ENCODE measurements at places on chromosomes 1 and 21. TPM values are rescaled to one million over a fixed set of nuclear protein-coding genes. Genes with fewer than 3 reads are reported as not detected.

Gene HMCN1
- total RNA-seq = 18.7 TPM

Gene DPM3
- 50.7 TPM for total RNA-seq

Gene WNT3A
- not detected for total RNA-seq

Gene MATN1
- total RNA-seq = not detected

GRCh38 chr1:237959838-237960237 is 69.1 kb upstream of the ZP4 start:
- no peak overlapping the region for H3K4me3 ChIP-seq
- H3K27ac ChIP-seq = no peak overlapping the region
- no peaks in the 10 kb centered on the region for H3K36me3 ChIP-seq
- DNase-seq = no peak
- no peaks in the 10 kb centered on the region for H3K27me3 ChIP-seq

- H3K27me3 ChIP-seq = peaks cover 67% of the 10 kb centered on the region
- no peak for DNase-seq
- no peaks in the 10 kb centered on the region for H3K4me1 ChIP-seq
- H3K36me3 ChIP-seq = no peaks in the 10 kb centered on the region
- H3K4me3 ChIP-seq = no peak overlapping the region
Observed at GRCh38 chr1:44501047-44501890, 96.2 kb downstream of the RNF220 start.

- H3K36me3 ChIP-seq = no peaks in the 10 kb centered on the region
- DNase-seq = no peak
- no peaks in the 10 kb centered on the region for H3K4me1 ChIP-seq
- peaks cover 28% of the 10 kb centered on the region for H3K27me3 ChIP-seq
- H3K27ac ChIP-seq = no peak overlapping the region
Observed at GRCh38 chr1:111392460-111392945, 35.0 kb downstream of the OVGP1 start.

- no peak overlapping the region for H3K4me3 ChIP-seq
- no peaks in the 10 kb centered on the region for H3K27me3 ChIP-seq
- H3K27ac ChIP-seq = no peak overlapping the region
- no peaks in the 10 kb centered on the region for H3K36me3 ChIP-seq
- H3K4me1 ChIP-seq = no peaks in the 10 kb centered on the region
Observed at GRCh38 chr1:213423605-213424004, 372.6 kb downstream of the RPS6KC1 start.
